ENCODE measurements at places on chromosomes 16 and 17. TPM values are rescaled to one million over a fixed set of nuclear protein-coding genes. Genes with fewer than 3 reads are reported as not detected.

DNA sequence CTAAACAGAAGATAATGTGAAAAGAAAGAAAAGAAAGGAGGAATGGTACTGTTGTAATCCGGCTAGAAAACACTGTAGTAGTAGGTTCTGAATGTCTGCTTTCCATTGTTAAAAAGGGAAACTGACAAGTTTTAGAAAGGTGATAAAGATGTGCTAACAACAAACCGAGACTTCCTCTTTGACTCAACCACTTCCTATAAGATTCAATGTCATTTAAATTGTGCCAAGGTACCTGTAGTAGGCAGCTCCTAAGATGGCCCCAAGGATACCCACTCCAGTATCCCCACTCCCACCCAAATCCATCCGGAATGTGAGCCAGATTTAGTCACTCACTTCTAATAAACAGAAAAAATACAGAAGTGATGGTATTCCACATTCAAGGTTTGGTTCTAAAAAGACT, 31.2 kb downstream of the XYLT1 start:
- DNase-seq: no peak

DNA sequence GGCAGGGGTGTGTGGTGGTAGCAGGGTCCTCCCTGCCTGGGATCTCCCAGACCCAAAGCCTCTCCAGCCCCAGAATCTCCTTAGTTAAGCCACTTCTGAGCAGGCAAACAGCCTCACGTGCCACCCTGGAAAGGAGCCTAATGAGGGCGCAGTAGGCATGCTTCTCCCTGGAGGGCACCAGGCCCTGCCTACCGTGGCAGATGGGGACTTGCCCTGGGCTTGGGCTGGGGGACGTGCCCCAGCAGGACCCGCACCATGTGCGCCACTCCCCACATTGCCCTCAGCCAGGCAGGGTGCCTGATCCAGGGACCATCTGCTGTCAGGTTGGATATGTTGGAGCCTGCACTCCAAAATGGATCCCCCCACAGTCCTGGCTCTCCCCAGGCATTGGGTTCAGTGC, 14.2 kb downstream of the FAM83G start:
- DNase-seq: no peak

DNA sequence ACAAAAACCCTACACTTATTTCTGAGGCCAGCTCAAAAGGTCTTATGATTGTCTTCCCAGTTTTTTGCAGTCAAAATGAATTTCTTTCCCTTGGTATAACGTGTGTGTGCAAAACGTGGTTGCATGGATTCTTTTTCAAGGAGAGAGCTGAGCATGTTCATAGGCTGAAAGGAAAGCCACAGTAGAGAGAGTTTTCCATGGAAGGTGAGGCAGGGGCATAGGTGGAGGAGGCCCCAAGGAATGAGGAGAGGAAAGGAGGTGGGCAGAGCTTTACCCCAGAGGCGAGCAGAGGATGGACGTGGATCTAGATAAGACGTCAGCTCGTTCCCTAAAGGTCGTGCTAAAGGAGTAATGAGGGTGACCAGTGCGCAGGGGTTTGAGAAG, 22.8 kb downstream of the TRPV2 start:
- no peak for DNase-seq

Gene MT1G
- 0.62 TPM for polyA plus RNA-seq

DNA sequence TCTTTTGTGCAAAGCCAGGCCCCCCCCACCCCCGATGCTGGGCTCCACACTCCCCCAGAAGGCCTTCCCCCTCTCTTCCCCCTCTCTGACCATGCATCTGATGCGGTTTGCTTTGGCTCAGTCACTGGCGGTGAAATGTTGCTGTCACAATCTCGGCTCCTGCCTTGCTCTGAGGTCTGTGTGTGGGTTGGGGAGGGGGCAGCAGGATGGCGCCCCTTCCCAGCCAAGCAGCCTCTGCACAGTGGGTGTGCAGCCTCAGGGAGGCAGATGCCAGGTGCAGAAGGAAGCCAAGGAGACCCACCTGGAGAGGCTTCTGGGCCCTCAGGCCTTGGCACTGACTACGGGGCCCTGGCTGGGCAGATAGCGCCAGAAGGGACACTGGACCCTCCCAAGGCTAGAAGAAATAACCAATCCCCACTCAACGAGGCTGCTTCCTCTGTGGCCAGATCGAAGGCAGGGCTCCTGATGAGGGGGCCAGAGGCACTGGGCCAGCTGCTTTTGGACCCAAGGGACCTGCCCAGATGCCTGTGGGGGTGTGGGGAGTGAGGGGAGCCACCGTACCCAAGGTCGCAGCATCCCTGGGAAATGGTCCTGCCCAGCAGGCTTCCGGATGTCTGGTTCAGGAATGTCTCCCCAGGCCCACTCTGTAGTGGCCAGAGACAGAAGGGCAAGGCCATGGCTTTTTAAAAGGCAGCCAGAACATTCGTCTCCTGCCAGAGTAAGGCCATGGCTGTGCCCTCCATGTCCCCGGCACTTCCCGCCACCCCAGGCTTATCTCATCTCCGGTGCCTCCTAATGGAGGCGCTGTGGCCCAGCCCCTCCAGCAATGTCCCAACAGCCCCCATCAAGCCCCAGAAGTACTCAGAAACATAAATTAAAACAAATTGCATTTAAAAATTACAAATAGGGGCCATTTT, 43.4 kb upstream of the SLC38A10 start:
- no peak for DNase-seq

DNA sequence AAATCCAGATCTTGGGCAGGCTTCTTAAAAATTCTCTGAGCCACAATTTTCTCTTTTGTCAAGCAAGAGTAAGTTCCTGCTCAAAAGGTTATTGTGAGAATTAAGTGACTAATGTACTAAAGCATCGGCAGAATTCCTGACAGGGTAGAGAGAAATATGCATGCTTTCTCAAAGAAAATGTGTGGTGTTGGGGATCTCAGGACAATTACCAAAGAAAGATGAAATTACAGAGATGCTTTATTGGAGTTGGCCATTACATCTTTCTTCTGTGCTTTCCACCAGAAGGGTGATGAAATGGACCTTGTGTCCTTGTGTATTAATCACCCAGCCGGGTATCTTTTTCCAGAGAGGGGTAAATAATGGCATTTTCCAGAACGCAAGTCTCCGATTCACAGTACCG, 1.7 kb upstream of the USP43 start:
- no peak for DNase-seq

Gene ZNF500
- 8.8 TPM for polyA plus RNA-seq

GRCh38 chr17:64709481-64709880, 47.4 kb upstream of the SMURF2 start:
- DNase-seq: no peak

DNA sequence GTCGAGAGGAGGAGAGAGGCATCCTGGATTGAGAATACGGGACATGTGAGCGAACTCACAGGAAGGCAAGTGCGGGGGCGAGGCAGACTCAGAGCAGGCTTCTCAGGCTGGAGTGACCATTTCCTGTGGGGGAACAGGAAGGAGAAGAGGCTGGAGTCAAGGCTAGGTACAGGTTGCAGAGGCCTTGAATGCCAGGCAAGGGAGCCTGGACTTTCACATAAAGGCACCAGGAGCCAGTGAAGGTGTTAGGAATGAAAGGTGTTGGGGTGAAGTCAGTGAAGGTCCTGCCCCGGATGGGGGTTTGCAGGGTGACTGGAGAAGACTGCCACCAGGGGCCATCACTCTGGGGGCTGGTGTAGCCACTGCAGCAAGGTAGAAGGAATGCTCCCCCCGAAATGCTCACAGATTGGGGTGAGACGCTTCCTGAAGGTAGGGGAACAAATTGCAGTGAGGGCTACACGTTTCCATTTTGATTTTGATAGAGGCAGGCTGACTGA, 5.3 kb upstream of the GPRC5C start:
- DNase-seq: no peak

Gene CTRL
- polyA plus RNA-seq: 3.6 TPM

GRCh38 chr17:35519906-35520442, 17.5 kb downstream of the SLFN12L start:
- no peak for DNase-seq

Gene ATP2A1
- 547 TPM for polyA plus RNA-seq

Gene RTN4RL1
- 1.4 TPM for polyA plus RNA-seq

Gene C17orf50
- polyA plus RNA-seq: not detected

Gene STXBP4
- 4.5 TPM for polyA plus RNA-seq

GRCh38 chr17:58480090-58480489, 8.1 kb downstream of the HSF5 start:
- DNase-seq: no peak

DNA sequence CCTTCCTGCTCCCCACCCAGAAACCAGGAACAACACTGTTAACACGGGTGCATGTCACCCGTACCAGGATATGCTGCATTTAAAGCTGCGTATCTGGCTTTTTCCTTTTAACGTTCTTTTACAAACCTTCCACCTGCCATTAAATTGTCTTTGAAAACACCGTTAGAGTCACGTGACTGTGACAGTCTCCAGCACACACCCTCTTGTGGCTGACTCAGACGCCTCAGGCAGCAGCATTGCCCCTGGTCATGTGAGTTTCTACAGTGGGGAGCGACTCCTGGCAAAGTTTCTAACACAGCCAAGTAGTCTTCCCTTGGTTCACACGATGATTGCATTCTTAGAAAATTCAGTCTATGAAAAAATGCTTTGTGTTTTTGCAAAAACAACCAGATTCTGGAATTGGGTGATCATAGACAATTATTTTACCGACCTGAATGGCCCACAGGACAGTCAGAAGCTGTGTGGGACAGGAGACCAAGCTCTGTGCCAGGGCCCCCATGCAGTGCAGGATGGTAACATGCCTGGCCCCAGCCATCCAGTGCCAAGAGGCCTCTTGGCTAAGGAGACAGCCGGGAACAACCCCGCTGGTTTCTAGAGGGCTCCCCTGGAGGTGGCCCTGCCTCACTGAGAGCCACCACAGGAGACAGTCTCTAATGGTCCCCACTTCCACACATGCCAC, 199.1 kb downstream of the KATNIP start:
- no peak for DNase-seq

DNA sequence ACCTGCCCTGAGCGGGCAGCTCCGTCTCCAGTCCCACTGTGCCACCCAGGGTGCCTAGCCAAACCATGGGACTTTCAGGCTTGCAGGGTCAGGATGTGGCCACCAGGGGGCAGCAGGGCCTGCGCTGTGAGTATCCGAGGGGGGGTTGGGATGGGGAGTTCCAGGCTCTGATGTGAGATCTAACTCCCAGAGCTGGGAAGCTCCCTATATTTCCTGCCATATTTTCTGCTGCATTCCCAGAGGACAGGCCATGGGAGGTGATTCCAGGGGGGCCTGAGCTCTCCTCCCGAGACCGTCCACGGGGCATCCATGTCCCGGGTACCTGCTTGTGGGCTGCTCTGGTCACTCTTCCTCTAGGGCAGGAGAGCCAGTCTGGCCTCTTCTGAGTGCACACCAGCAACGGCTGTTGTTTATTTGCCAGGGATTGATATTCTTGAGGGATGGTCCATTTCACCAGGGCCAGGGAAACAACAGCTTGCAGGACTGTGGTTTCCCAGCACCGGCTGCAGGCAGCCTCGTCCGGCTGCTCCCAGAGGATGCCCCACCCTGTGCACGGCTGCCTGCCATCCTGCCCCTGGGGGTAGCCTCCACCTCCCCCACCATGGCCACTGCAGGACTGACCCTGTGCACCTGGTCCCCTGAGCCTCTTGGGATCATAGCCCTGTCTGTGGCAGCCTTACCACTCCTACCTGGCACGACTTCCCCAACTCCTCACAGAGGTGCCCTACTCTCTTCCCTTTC, 1.2 kb downstream of the GPR142 start:
- peak; percentile 77 for DNase-seq

DNA sequence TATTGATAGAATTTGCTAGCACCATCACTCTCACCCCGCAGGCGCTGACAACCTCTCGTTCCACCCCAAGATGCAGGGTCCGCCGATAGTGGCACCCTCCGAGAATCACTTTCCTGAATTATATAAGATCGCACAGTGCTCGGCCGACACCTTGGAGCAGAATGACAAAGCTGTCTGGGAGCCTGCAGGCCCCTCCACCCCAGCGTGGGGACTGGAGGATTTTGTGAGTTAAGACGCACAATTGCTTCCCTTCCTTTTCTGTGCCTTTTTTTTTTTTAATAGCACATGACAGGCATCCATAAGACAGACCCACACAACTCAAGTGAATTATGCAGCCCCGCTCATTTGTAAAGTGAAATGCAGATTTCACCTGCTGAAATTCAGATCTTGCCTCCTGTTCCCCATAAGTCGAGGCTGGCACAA, 155.3 kb downstream of the C16orf78 start:
- no peak for DNase-seq

- DNase-seq: no peak
Observed at GRCh38 chr17:1934901-1935300, 90.2 kb downstream of the RTN4RL1 start.

DNA sequence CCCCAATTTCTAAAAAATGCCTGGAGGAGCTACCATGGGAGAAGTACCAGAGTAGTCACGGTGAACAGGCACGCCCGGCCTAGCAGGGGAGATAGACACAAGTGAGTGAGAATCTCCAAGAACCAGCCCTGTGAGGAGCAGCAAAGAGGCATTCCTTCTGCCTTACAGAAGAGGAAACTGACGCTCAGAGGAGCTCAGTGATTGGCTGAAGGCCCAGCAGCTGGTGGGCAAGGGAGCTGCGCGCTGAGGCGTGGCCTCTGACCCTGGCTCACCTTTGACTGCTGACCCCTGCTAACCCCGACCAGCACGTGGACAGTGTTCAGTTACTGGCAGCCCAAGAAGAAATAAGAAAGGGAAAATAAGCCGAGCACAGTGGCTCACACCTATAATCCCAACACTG, 1.8 kb downstream of the C16orf96 start:
- no peak for DNase-seq

- DNase-seq: peak; percentile 83
Observed at GRCh38 chr17:350706-351448, 1.7 kb downstream of the RPH3AL start.

- DNase-seq: no peak
Observed at GRCh38 chr17:61414936-61415251, 15.3 kb downstream of the TBX2 start.

Gene DLG4
- polyA plus RNA-seq: 21.8 TPM

DNA sequence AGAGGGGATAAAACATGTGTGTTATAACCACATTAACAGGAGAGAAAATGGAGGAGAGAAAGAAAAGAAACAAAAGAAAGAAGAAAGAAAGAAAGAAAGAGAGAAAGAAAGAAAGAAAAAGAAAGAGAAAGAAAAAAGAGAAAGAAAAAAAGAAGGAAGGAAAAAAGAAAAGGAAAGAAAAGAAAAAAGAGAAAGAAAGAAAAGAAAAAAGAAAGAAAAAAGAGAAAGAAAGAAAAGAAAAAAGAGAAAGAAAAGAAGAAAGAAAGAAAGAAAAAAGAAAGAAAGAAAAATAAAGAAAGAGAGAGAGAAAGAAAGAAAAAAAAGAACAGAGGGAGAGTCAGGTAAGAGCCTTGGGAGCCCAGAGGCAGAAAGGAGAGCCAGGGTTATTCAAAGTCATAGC, 446.6 kb upstream of the ASIC2 start:
- DNase-seq: no peak
